ENCODE measurements at places on chromosomes 5 and 9.

DNA sequence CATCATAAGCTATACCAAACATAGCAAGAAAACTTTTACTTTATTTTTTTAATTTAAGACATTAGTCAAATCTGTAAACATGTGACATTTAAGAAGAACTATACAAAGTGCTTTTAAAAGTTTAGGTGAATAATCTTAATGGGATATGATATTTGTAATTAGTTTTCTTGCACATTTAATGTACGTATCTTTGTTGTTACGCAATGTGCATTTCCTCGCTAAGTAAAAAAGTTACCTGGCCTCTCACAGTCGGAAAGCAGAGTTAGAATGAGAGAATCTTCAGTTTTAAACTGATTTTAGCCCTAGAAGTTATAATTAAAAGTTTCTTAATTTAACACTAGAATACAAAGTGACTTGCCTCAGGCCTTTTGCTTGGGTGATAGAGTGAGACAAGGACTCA is 589.8 kb downstream of the DMRTA1 start:
- DNase-seq = no peak

GRCh38 chr9:76162086-76162730 is 232.0 kb downstream of the RFK start:
- no peak for DNase-seq

DNA sequence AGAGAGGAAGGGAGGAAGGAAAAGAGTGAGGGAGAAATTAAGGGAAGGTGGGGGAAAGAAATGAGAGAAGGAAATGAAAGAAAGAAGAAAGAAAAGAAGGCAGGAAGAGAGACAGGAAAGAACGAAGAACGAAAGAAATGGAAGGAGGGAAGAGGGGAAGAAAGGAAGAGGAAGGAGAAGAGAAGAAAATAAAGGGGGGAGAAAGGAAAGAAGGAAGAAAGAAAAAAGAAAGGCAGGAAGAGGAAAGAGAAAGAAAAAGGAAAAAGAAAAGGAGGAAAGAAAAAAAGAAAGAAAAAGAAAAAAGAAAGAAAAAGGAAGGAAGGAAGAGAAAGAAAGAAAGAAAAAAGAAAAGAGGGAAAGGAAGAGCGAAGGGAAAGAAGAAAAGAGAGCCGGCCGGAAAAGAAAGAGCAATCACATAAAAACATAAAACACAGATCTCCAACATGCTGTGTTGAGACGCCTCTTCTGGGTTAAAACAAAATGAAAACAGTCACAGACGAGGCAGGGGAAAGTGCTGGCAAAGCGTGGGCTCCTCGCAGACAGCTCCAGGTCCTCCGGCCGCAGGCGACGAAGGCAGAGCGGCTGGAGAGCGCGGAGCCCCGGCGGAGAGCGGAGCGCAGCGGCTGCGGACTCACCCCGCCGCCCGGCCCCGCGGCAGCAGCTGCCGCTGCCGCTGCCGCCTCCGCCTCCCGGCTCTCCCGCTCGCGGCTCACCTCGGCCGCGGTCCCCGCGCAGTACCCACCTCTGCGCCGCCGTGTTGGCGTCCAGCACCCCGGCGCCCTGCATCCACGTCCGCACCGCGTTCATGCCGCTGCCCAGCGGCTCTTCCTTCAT is 896 bp downstream of the EBF1 start:
- no peak for DNase-seq

GRCh38 chr5:68958428-68958827 is 135.4 kb upstream of the SLC30A5 start:
- DNase-seq = no peak

- peak; percentile 52 for DNase-seq
These were observed 42.9 kb upstream of the AFAP1L1 start for GRCh38 chr5:149228618-149229297.

- no peak for DNase-seq
These were observed 251.6 kb downstream of the ADGRV1 start for GRCh38 chr5:90810211-90810610.

GRCh38 chr5:64260756-64261155 is 95.1 kb downstream of the RNF180 start:
- no peak for DNase-seq

- no peak for DNase-seq
These were observed 20.3 kb downstream of the MED27 start for GRCh38 chr9:132059361-132059760.

GRCh38 chr5:25540628-25541027 is 895.9 kb upstream of the CDH10 start:
- no peak for DNase-seq

GRCh38 chr5:35904443-35905132 is 33.8 kb downstream of the CAPSL start:
- DNase-seq = no peak

GRCh38 chr5:154118385-154118784 is 72.1 kb upstream of the GALNT10 start:
- no peak for DNase-seq

GRCh38 chr5:158869854-158870253 is 229.9 kb downstream of the EBF1 start:
- no peak for DNase-seq

- no peak for DNase-seq
These were observed 71.4 kb downstream of the ARHGEF37 start for GRCh38 chr5:149652697-149653096.

- no peak for DNase-seq
These were observed 3.7 kb upstream of the PAPPA start for GRCh38 chr9:116149844-116150243.

DNA sequence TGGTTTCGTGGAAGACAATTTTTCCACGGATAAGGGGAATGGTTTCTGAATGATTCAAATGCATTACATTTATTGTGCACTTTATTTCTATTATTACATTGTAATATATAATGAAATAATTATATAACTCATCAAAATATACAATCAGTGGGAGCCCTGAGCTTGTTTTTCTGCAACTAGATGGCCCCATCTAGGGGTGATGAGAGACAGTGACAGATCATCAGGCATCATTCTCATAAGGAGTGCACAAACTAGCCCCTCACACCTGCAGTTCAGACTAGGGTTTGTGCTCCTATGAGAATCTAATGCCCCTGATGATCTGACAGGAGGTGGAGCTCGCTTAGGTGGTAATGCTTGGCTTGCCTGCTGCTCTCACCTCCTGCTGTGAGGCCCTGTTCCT is 6.4 kb downstream of the ISCA1 start:
- DNase-seq = no peak

- DNase-seq = peak; percentile 86
These were observed 14.9 kb upstream of the C5orf63 start for GRCh38 chr5:127088251-127088650.

DNA sequence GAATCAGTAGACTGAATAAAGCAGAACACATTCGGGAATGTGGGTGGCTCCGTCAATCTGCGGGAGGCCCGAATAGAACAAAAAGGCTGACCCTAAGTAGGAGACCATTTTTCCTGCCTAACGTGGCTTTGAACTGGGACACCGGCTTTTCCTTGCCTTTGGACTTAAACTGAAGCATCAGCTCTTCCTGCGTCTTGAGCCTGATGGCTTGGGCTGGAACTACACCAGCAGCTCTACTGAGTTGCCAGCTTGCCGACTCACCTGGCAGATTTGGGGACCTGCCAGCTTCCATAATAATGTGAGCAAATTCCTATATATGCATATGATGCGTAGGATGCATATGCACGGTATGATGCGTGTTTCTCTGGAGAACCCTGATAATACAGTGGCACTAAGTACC is 111.3 kb downstream of the DAPK1 start:
- no peak for DNase-seq

GRCh38 chr5:168649306-168649705 is 70.1 kb upstream of the PANK3 start:
- no peak for DNase-seq

GRCh38 chr9:87427851-87428506 is 69.7 kb upstream of the DAPK1 start:
- no peak for DNase-seq

DNA sequence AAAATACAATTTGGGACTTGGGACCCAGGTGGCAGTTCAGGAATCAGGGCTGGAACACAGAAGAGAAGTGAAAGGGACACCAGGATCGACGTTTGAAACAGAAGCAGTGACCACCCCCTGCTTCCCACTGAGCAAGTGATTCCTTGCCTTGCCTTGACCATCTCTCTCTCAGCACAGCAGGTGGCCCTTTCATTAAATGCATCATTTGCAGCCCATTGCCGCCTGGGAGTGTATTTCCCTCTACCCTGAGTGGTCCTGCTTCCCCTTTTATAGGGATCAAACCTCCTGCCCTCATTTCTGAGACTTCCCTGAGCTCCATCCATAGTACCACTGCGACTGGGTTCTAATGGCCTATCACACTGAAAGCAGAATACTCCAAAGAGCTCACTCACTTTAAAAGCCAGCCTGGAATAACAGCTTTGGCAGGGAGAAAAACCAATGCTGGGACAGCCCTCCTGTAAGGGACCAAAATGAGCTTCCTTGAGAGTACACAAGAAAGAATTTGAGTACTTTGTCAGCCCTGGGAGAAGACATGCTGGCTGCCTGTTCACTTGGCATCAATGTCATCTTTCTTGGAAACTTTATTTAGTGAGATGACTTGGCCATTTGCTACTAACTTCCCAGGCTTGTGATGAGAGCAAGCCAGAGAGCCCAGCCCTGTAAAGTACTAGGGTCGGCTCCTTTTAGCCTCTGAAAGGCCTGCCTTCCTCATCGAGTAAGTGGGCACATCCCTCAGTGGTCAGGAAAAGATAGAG is 149.7 kb downstream of the SLIT3 start:
- DNase-seq = no peak

- no peak for DNase-seq
These were observed 15.0 kb downstream of the TRPC7 start for GRCh38 chr5:136350343-136350742.

DNA sequence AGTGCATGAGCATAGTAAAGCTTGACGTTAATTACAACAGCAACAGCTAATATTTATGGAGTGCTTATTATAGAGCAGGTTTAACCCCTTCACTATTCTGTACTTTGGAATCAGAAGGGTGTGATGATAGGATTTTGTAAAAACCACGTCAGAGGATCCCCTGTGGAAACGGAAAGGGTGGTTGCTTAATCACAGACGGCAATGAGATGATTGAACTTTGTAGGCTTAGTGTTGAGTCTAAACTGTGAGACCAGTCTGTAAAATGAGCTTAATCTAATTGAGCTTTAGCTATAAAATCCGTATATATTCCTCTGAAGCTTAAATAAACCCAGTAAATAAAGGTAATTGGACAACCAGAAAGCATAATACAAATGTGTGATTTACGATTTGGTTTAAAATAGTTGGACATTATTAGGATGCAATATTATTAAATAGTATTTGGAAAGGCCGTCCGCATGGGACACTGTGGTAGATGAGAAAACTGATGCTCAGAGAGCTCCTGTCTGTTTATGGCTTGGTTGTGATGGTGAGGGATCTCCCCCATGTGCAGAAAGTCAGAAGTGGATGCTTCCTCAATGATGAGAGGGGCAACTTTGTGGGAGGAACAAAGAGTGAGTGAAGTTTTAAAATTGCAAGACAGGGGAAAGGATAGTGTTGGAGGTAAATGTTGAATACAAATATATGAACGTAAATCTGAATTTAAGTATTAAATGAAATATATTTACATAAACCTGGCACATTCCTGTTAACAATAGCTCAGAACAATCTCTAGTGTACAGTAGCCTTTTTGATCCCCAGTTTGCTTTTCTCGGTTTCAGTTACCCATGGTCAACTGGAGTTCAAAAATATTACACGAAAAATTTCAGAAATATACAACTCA is 23.4 kb upstream of the SCGB3A2 start:
- no peak for DNase-seq

Measured in BJ (cell line).